ENCODE measurements at places on chromosomes 3 and 15. TPM values are rescaled to one million over a fixed set of nuclear protein-coding genes. Genes with fewer than 3 reads are reported as not detected.

Gene STARD9
- 1.2 TPM for total RNA-seq

Gene TATDN2
- 32.5 TPM for total RNA-seq

Gene ERICH6
- 0.07 TPM for total RNA-seq

Gene CSPG4
- 0.18 TPM for total RNA-seq

Gene GOLGA8T
- total RNA-seq, result 1.9 TPM

Gene MST1R
- total RNA-seq, result 5.3 TPM

Gene FETUB
- 0.23 TPM for total RNA-seq

Gene NEK10
- 0.64 TPM for total RNA-seq

Gene STRA6
- total RNA-seq, result 66.5 TPM

Gene EPHA6
- total RNA-seq, result not detected

Gene PRSS50
- not detected for total RNA-seq

Gene ALPK3
- total RNA-seq, result 0.10 TPM

Gene IL17RE
- total RNA-seq, result 1.6 TPM

Gene MNS1
- total RNA-seq, result 2.4 TPM

Gene MOBP
- 0.03 TPM for total RNA-seq

Gene LDHAL6B
- total RNA-seq, result not detected

Gene HYPK
- 4.2 TPM for total RNA-seq

Gene HYAL1
- total RNA-seq, result 0.69 TPM

Gene OPA1
- total RNA-seq, result 34.6 TPM

Gene ACAN
- total RNA-seq, result 1.2 TPM

Gene GBE1
- 24.9 TPM for total RNA-seq

Gene CCR9
- total RNA-seq, result not detected

Gene BOC
- total RNA-seq, result 5.3 TPM

Gene ITIH1
- total RNA-seq, result not detected

Gene GOLGA6B
- not detected for total RNA-seq

Gene SNAPC5
- 43.7 TPM for total RNA-seq

Gene UBAP1L
- 0.29 TPM for total RNA-seq

Gene XCR1
- not detected for total RNA-seq

Gene SIDT1
- total RNA-seq, result 0.52 TPM

Gene WNT5A
- 1.4 TPM for total RNA-seq

Gene SSUH2
- 1.2 TPM for total RNA-seq

Gene ASB14
- not detected for total RNA-seq

Gene AQP9
- total RNA-seq, result 0.05 TPM

Gene ST3GAL6
- total RNA-seq, result 1.1 TPM

Gene GOLGA6L9
- 2.1 TPM for total RNA-seq

Gene THUMPD3
- total RNA-seq, result 69.6 TPM

Gene GNAT1
- total RNA-seq, result 0.48 TPM

Gene MYLK
- total RNA-seq, result 17.7 TPM

Gene RARRES1
- 9.2 TPM for total RNA-seq

Gene RGMA
- 0.21 TPM for total RNA-seq

Gene ADAMTS17
- total RNA-seq, result not detected

Gene CHL1
- not detected for total RNA-seq

Gene ANAPC13
- 50.6 TPM for total RNA-seq

Gene TIMP4
- total RNA-seq, result 10.8 TPM
